ENCODE measurements at places on chromosomes 6 and 20.

DNA sequence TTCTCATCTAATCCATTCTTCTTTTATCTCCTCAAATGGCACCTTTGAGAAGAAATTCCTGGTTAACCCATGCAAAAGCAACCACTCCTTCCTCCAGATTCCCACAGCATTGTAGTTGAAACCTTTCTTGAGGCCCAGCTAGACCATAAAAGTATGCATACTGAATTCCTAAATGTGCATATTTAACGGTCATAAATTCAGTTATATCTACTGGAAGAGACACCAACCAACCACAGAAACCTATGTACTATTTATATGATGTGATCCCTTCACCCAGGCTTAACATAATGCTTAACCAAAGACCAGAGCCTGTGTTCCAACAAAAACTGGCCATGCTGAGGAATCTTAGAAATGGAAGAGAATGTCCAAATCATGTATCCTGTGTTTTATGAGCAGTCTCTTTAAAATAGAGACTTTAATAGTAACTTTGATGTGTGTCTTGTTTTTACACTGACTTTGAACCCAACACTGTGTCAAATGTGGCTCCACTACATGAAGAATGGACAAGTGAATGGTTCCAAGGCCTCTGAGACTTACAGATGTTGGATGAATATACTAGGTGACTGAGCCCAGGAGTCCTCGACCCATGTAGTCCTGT, 11.4 kb upstream of the TAF8 start:
- H3K36me3 ChIP-seq, result no peaks in the 10 kb centered on the region
- peaks cover 2% of the 10 kb centered on the region for H3K4me1 ChIP-seq
- DNase-seq, result no peak
- H3K4me3 ChIP-seq, result no peak overlapping the region

GRCh38 chr6:121755485-121755884, 320.0 kb downstream of the GJA1 start:
- H3K4me1 ChIP-seq, result no peaks in the 10 kb centered on the region
- no peak overlapping the region for H3K4me3 ChIP-seq
- no peak overlapping the region for H3K27ac ChIP-seq
- H3K36me3 ChIP-seq, result no peaks in the 10 kb centered on the region
- DNase-seq, result no peak
- H3K27me3 ChIP-seq, result no peaks in the 10 kb centered on the region

DNA sequence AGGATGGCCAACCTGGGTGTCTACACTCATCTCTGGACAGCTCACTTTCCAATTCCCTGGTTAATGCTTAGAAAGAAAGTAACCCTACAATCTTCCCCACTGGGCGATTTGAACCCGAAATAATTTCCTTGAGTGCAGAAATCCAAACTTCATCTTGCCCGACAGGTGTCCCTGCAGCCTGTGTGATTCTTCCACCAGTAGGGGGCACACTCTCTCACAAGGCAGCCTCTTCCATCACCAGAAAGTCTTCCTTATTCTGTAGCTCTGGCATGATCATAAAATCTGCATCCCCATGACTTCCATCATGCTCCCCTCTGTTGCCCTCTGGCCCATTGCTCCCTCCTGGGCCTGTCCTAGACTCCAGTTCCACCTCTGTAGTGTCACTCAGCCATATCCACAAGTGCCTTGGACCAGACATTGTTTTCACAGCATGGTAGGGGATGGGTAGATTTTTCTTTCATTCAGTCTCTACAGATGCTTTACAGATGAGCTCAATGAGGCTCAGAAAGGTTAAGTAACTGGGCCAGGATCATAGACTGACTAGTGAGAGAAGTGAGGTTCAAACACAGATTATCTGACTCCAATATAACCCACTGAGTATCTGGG, 170.4 kb upstream of the SPTLC3 start:
- no peaks in the 10 kb centered on the region for H3K36me3 ChIP-seq
- no peak overlapping the region for H3K4me3 ChIP-seq

- no peaks in the 10 kb centered on the region for H3K27me3 ChIP-seq
- H3K4me1 ChIP-seq, result no peaks in the 10 kb centered on the region
Observed at GRCh38 chr6:146581968-146582367, 16.8 kb upstream of the ADGB start.

- H3K27me3 ChIP-seq, result peaks cover 61% of the 10 kb centered on the region
- no peak for DNase-seq
- no peaks in the 10 kb centered on the region for H3K4me1 ChIP-seq
- H3K36me3 ChIP-seq, result no peaks in the 10 kb centered on the region
- no peak within 1 kb of the TSS for H3K27ac ChIP-seq
Observed at GRCh38 chr20:63471981-63472831, at the start of gene KCNQ2. Gene KCNQ2 (minus strand): TSS chr20:63472655. CDS start chr20:63472463, 192 bp downstream.

DNA sequence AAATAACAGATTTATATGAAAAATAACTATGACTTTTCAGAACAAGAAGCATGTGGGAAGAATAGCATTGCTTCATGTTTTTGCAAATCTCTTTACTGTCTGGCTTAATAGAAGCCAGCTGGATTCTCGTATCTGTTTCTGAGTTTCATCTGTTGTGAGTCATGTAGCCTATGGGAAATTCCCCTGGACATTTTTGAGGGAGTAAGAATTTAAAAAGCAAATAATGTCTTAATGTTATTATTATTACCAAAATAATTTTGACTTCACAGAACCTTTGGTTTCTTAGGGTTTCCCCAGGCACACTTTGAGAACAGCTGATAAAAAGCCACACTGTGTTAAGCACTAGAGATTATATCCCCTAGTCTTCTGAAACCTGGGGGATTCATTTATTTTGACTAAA, 75.8 kb downstream of the SYCP2L start:
- H3K27me3 ChIP-seq, result no peaks in the 10 kb centered on the region
- H3K4me3 ChIP-seq, result no peak overlapping the region
- H3K36me3 ChIP-seq, result no peaks in the 10 kb centered on the region
- no peaks in the 10 kb centered on the region for H3K4me1 ChIP-seq
- H3K27ac ChIP-seq, result no peak overlapping the region
- DNase-seq, result no peak

- H3K27me3 ChIP-seq, result no peaks in the 10 kb centered on the region
- H3K36me3 ChIP-seq, result no peaks in the 10 kb centered on the region
- no peak for DNase-seq
- no peak overlapping the region for H3K4me3 ChIP-seq
Observed at GRCh38 chr20:20448881-20449280, 81.0 kb downstream of the INSM1 start.

DNA sequence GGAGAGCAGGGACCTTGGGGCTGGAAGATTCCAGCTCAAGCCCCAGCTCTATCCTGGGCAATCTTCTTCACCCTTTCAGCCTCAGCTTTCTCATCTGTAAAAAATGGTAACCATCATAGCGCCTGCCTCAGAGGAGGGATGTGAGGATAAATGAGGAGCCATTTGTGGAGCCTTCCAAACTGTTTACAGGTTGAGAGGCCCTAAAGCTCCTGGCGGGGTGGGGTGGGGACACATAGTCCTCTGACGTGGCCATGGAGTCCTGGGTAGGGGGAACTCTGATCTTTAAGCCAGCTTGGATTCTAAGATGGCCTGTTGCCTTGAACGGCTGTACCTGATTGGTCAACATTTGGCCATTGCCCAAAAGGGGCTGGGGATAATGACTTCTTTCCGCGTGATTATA, 111.1 kb downstream of the TOX2 start:
- H3K36me3 ChIP-seq, result no peaks in the 10 kb centered on the region
- H3K27ac ChIP-seq, result no peak overlapping the region
- DNase-seq, result no peak
- H3K4me3 ChIP-seq, result no peak overlapping the region
- no peaks in the 10 kb centered on the region for H3K4me1 ChIP-seq

- no peak overlapping the region for H3K4me3 ChIP-seq
- no peak overlapping the region for H3K27ac ChIP-seq
- H3K27me3 ChIP-seq, result no peaks in the 10 kb centered on the region
- DNase-seq, result no peak
Observed at GRCh38 chr6:56288347-56288746, 41.0 kb upstream of the COL21A1 start.

GRCh38 chr20:59429396-59429795, 129.0 kb downstream of the EDN3 start:
- H3K4me1 ChIP-seq, result no peaks in the 10 kb centered on the region
- no peaks in the 10 kb centered on the region for H3K27me3 ChIP-seq
- no peaks in the 10 kb centered on the region for H3K36me3 ChIP-seq
- H3K4me3 ChIP-seq, result no peak overlapping the region

DNA sequence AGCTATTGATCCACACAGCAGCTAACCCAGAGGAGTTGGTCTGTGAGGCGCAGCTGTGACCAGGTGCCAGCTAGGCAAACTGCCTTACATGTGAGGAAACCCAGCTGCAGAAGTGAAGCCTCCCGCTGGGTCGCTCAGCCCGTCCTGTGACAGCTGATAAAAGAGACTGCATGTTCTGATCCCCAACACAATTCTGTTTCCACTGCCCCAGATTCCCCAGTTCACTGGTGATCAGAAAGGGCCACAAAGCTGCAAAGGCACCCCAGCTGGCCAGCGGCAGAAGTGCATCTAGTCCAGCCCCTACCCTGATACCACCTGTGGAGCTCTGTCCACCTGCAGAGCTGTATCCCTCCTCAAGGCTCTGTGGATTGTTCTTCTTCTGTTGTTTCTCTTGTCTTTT, 64.5 kb downstream of the CTNNBL1 start:
- no peaks in the 10 kb centered on the region for H3K4me1 ChIP-seq
- DNase-seq, result no peak

- DNase-seq, result peak; percentile 59
- no peak overlapping the region for H3K27ac ChIP-seq
- peaks cover 6% of the 10 kb centered on the region for H3K4me1 ChIP-seq
- H3K36me3 ChIP-seq, result no peaks in the 10 kb centered on the region
Observed at GRCh38 chr20:9392892-9393857, 121.2 kb upstream of the LAMP5 start.

GRCh38 chr20:50534567-50534966, 24.4 kb downstream of the PTPN1 start:
- H3K27ac ChIP-seq, result peak overlapping the region; percentile 39
- peaks cover 35% of the 10 kb centered on the region for H3K4me1 ChIP-seq
- DNase-seq, result peak; percentile 57
- no peaks in the 10 kb centered on the region for H3K27me3 ChIP-seq

DNA sequence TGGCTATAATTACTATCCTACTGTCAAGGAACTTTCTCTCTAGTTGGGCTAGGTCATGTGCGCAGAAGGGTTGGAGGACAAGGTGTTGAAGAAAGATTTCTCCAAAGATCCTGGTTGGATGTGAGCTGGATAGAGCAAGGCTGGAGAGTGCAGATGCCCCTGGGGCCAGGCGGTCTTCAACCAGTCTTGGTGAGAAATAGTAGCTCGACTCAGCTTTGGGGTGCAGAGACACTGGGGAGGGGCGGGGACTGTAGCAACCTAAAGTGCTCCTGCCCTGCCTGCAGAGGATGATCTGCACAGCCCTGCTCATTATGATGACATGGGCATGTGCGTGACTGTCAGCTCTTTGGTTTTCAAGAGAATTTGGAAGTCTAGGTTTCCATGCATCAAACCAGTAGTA, 35.9 kb downstream of the PHACTR3 start:
- no peak for DNase-seq
- H3K27me3 ChIP-seq, result no peaks in the 10 kb centered on the region
- H3K4me3 ChIP-seq, result no peak overlapping the region
- no peaks in the 10 kb centered on the region for H3K4me1 ChIP-seq

- no peak for DNase-seq
- H3K4me3 ChIP-seq, result no peak overlapping the region
- no peaks in the 10 kb centered on the region for H3K27me3 ChIP-seq
- no peaks in the 10 kb centered on the region for H3K4me1 ChIP-seq
- H3K36me3 ChIP-seq, result no peaks in the 10 kb centered on the region
Observed at GRCh38 chr6:66937180-66937579, 1230.2 kb upstream of the EYS start.

DNA sequence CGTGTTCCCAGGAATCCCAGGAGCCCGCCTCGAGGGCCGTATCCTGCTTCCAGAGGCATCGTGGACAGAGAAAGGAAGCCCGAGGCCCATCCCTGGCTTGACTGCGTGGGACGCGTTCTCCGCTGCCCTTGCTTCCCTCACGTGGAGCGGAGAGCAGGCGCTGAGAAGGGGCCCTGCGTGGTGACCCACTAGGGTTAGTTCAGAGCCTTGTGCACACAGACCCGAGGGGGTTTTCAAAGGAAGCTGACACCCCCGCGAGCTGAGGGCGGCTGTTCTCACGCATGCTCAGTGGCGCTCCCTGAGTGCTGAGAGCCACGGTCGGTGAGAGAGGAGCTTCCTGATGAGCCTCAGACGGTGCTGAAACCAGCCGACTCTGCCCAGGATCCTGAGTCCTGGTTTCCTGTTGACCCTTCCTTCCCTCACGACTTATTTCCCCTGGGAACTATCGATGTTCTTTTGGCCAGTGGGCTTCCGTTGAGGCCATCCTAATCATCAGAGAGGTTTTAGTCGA, 28.9 kb upstream of the CCR6 start:
- no peak overlapping the region for H3K27ac ChIP-seq
- no peak overlapping the region for H3K4me3 ChIP-seq
- no peaks in the 10 kb centered on the region for H3K4me1 ChIP-seq
- no peaks in the 10 kb centered on the region for H3K36me3 ChIP-seq
- no peaks in the 10 kb centered on the region for H3K27me3 ChIP-seq

- H3K27ac ChIP-seq, result no peak overlapping the region
- no peak overlapping the region for H3K4me3 ChIP-seq
- no peaks in the 10 kb centered on the region for H3K36me3 ChIP-seq
- no peak for DNase-seq
- H3K4me1 ChIP-seq, result no peaks in the 10 kb centered on the region
- H3K27me3 ChIP-seq, result no peaks in the 10 kb centered on the region
Observed at GRCh38 chr6:141413196-141413595, 719.5 kb upstream of the GJE1 start.

DNA sequence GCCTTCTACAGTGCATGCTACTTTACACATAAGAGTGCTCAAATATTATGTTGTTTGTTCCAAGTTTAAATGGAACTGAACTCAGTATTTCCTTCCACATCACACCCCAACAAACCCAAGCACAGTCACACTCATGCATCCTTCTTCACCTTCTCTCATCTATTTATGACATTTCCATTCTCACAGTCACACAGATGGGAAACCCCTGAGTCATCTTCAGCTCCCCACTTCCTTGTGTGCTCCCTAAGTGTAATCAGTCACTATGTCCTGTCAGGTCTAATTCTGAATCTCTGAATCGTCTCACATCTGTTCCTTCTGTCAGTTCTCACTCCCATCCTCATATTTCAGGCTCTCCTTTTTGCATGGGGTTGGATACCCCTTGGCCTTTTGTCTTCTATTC, 96.0 kb downstream of the RIMS1 start:
- H3K36me3 ChIP-seq, result no peaks in the 10 kb centered on the region
- DNase-seq, result no peak
- no peaks in the 10 kb centered on the region for H3K4me1 ChIP-seq
- no peak overlapping the region for H3K4me3 ChIP-seq
- no peak overlapping the region for H3K27ac ChIP-seq
- no peaks in the 10 kb centered on the region for H3K27me3 ChIP-seq

DNA sequence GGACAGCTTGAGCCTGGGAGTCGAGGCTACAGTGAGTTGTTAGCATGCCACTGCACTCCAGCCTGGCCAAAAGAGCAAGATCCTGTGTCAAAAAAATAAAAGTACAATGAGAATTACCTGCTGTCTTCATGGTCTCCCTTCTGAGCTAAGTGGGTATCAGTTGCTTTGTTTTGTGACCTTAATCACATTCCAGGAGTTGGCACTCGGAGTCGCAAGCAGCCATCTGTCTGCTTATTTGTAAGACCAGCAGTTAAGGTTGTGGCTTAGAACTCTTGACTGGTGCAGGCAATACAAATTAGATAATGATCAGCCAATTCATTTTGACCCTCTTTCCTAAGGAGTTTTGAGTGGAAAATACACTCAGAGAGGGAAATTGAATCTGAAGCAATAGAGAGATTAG, 114.0 kb downstream of the MYO6 start:
- DNase-seq, result no peak
- no peak overlapping the region for H3K4me3 ChIP-seq
- no peak overlapping the region for H3K27ac ChIP-seq
- H3K4me1 ChIP-seq, result no peaks in the 10 kb centered on the region

Data from adrenal gland (tissue), 19 donors.